ENCODE measurements at places on chromosomes 7 and 10.

DNA sequence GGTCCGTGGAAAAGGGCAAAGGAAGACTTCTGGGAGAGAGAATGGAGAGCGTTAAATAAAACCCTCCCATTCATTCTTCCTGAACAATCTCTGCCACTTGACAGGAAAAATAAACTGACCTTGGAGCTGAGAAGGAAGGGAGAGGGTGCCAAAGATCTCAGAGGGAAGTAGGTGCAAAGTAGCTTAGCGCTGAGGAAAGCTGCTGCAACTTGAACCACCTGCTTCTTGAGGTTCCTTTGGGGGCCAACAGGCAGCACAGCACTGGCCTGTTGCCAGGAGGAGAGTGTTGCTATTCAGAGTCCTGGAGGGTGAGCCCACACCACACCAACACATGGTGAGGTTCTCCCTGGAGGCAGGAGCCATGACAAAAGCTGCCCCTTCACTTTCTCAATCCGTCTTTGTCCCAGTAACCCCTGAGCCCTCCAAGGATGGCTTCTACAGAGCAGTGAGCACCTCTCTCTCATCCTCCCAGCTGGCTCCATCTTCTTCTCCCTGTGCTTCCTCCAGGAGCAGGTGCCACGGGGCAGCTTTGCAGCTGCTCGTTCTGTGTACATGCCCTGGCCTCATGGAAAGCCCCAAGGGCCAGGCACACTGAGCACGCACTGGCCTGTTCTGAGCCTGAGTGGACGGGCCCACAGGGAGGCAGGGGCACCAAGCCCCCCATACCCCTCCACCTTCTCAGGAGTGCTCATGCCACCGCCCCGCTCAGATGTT is 101.3 kb downstream of the STRA8 start:
- DNase-seq, result no peak

- DNase-seq, result no peak
Observed at GRCh38 chr10:12961416-12962205, 39.9 kb downstream of the CCDC3 start.

DNA sequence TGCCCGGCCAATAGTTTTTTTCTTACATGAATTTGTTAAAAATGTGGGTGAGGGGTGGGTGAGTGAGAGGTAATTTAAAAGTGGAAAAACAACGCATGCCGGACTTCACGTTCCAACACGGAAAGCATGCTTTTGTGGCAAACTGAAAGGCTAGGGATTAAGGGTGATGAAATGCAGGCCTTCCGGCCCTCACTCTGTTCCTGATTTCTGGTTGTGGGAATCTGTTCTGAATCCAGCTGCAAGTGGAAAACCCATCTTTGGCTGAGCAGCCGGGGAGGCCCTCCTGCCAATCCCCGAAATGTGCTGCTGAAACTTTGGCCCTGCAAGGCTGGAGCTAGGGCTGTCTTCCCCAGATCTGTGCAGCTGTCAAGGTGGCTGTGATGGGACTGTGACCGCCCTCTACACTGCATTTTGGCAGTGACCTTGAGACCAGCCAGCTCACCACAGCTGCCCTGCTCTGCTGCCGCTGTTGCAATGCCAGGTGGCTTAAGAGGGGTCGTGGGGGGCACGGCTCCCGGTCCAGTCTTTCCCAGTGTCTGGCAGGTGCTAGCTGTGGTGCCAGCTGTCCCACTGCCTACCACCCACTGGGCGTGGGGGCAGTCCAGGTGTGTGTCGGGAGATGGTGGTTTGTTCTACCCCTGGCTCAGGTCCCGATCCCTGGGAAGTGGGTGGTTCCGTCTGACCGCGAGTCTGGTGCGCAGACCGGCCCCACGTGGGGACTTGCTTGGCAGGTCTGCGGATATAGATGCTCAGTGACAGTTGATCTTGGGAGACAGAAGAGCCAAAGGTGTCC is 39.0 kb downstream of the TET1 start:
- peak; percentile 28 for DNase-seq

- DNase-seq, result no peak
Observed at GRCh38 chr10:1809139-1809741, 71.9 kb upstream of the ADARB2 start.

- DNase-seq, result peak; percentile 52
Observed at GRCh38 chr7:2523941-2524807, 4.6 kb downstream of the LFNG start.

DNA sequence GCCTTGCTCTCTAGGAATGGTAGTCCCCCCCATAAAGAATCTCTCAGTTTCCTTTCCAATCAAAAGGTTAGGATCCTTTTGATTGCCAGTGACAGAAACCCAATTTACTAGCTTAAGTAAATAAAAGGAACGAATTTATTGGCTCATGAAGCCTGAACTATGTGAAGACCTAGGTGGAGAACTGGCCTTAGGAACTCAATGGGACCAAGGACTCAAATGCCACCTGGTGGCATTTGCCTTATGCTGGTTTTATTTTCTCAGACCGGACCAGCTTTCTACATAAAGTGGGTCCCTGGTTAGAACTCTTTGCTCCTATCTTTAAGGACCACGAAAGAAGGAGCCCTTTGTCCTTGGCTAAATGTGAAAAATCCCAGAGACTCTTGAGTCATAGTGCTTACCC is 25.4 kb downstream of the CFTR start:
- DNase-seq, result no peak

- DNase-seq, result no peak
Observed at GRCh38 chr7:17680943-17681351, 259.3 kb downstream of the SNX13 start.

DNA sequence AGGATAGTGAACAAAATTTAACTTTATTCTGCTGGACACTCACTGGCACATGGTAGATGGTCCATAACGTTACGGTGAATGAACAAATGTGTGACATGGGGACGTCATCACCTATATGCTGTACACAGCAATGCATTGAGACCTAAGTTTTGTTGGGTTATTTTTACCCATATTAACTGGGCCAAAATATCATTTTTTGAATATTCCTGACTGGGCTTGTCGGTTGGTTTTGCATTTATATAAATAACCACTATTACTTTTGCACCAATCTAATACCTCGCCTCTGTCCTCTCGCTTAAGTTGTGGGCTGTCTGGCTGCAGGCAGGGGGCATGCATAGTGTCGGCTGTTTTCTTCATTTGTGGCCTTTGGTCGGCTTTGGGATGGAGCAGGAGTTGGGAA is 161.7 kb downstream of the USP6NL start:
- no peak for DNase-seq

- DNase-seq, result no peak
Observed at GRCh38 chr10:132940791-132941465, 1.4 kb downstream of the CFAP46 start.

- no peak for DNase-seq
Observed at GRCh38 chr7:159078911-159079270, 65.8 kb downstream of the VIPR2 start.

- DNase-seq, result no peak
Observed at GRCh38 chr7:140121326-140121725, 55.5 kb downstream of the KDM7A start.

GRCh38 chr7:44599222-44599621 is 7.2 kb upstream of the OGDH start:
- no peak for DNase-seq

DNA sequence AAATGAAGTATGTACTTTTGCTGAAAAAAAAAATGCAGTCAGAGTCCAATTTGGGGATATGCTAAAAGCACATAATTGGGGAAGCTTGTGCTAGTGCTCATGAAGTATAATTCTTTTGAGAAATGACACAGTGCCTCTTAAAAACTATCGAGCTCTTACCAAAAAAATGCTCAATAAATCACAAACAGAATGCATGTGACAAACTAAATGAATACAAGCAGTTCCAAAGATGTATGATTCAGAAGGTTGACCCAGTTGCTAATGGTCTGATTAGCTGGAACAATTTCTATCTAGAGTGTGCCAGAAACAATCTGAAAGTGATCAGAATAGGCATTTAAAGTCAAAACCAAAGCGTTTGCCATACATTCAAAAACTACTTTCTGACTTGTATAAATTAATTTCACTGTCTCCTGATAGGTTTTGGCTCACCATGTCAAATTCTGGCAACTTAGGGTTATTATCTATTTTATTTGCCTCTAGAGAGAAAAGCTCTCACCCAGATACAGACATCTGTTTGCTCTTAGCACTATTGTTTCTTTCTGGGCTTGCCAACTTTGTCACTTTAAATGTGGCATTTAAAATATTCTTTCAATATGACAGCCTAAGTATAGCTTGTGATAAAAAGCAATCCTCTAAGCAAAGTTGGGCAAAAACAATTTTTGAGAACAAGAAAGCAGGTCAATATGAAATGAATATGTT is 114.7 kb upstream of the AHR start:
- no peak for DNase-seq

DNA sequence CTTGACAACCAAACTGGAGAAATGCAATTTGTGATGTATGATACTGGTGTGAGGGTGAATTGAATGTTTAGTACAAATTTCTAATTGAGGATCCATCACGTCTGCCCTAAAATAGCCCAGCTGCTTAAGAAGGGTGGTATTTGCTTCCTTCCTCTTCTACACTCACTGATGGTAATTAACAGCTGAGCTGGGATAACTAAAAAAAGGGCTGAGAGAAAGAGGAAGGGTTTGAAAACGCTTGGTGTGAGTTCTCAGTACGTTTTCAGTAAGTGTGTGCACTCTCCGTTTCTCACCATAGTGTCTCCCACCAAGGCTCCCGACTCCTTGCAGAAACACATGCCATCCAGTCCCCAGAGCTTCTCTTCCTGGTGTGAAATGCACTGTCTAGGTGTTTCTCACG is 54.3 kb downstream of the MAP3K8 start:
- DNase-seq, result no peak

DNA sequence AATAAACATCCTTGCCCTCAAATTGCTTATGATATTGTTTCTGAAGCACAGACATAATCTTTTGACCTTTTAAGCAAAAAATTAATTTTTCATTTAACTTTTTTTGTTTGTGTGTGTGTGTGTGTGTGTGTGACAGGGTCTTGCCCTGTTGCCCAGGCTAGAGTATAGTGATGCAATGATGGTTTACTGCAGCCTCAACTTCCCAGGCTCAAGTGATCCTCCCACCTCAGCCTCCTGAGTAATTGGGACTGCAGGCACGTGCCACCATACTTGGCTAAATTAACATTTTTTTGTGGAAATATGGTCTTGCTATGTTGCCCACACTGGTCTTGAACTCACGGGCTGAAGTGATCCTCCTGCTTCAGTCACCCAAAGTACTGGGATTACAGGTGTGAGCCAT is 68.9 kb downstream of the BMPR1A start:
- DNase-seq, result no peak

- DNase-seq, result no peak
Observed at GRCh38 chr10:114103284-114103683, 59.6 kb downstream of the ADRB1 start.

GRCh38 chr10:103645141-103646054 is 151.9 kb downstream of the NEURL1 start:
- no peak for DNase-seq

GRCh38 chr10:77855404-77856155 is 71.0 kb downstream of the DLG5 start:
- DNase-seq, result no peak

DNA sequence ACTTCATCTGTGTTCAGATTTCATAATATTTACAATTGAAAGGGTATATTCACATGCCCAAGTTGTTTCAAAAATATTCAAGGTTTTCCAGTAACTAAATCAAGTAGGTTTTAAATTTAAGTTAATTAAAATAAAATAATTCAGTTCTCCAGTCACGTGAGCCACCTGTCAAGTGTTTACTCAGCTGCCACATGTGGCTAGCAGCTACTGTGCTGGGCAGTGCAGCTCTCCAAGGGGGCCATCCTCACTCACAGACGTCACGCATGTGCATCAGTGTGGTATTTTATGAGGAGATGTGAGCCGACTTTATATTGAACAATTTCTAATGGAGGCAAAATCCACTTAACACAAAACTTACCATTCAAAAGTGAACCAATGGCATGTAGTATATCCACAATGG is 69.7 kb upstream of the CAMK2B start:
- no peak for DNase-seq

- DNase-seq, result no peak
Observed at GRCh38 chr10:29642990-29643389, 8.2 kb upstream of the SVIL start.

All from glutamatergic neuron (in vitro differentiated cells).